ENCODE measurements at places on chromosomes 13 and 19.

DNA sequence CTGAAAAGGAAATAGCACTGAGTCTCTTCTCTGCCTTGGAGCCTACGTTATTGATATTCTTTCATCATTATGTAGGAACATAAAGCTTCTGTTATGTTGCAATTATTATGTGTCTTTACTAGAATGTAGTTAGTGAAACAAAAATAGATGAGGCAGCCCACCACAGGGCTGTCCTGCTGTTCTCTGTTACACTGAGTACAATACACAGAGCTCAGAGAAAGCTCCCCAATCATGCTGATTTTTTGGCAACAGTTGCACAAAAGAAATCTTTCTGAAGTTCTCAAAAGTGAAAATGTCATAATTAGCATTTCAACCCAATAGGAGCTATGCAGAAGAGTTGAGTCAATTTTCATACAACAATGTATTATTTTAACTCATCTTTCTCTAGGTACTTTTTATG lies 119.5 kb downstream of the EFNB2 start:
- no peak for DNase-seq

GRCh38 chr19:50777830-50778303 lies 7.6 kb downstream of the GPR32 start:
- DNase-seq, result peak; percentile 45

DNA sequence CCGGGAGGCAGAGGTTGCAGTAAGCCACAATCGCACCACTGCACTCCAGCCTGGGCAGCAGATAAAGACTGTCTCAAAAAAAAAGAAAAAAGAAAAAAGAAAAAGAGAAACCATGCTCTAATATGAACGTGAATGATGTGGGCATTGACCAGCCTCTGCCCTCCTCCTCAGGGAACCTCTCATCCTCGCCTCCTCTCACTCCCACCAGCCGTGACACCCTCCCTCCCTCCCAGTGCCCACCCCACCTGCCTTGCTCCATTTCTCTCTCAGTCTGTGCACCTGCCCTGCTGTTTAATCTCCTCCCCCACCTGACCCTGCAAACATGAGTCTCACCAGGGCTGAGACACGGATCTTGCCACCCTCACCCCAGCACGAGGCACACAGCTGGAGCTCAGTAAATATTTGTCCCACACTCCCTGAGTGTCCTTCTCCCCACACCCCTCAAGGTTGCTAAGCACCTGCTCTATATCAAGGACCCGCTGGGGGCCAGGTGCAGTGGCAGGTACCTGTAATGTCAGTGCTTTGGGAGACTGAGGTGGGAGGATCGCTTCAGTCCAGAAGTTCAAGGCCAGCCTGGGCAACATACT lies 7.5 kb upstream of the BCAT2 start:
- DNase-seq, result no peak

GRCh38 chr13:45587897-45588296 lies 27.6 kb downstream of the ERICH6B start:
- no peak for DNase-seq

- no peak for DNase-seq
These were observed 198.6 kb downstream of the RGCC start for GRCh38 chr13:41655997-41656396.

DNA sequence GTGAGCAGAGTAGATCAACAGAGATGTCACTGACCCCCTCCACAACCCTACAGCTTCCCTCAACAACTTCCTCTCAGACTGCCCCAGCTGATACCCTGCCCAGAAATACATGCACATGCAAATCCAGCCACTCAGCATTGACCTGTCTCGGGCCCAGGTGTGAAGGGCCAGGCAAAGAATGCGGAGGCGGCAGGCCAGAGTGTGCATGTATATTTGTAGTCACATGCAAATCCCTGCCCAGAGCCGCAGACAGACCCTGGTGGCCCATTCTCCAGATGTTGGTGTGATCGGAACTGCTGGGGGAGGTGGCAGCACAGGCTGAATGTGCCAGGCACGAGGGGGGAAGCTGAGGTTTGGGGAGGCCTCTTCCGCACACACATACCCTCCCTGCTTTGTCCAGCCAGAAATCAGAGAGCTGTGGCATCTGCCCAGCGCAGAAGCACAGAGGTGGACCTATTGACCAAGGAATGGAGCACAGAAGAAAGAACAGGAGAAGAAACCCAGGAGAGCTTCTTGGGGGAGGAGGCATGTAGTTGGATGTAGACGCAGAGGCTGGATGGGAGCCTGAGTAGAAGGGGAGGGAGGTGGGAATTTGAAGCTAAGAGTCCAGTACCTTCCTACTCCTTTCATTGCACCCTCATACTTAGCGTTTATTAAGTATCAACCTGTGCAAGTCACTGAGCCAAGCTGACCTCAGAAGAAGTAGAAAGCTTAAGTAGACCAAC lies 14.4 kb downstream of the MEF2B start:
- DNase-seq, result no peak

- no peak for DNase-seq
These were observed 1.4 kb upstream of the FCHO1 start for GRCh38 chr19:17749912-17750317.

- no peak for DNase-seq
These were observed 62.3 kb downstream of the KCTD15 start for GRCh38 chr19:33859016-33859415.

GRCh38 chr13:79919091-79919490 lies 421.8 kb downstream of the SPRY2 start:
- DNase-seq, result no peak

- no peak for DNase-seq
These were observed 7.2 kb upstream of the RELB start for GRCh38 chr19:44993926-44994537.

DNA sequence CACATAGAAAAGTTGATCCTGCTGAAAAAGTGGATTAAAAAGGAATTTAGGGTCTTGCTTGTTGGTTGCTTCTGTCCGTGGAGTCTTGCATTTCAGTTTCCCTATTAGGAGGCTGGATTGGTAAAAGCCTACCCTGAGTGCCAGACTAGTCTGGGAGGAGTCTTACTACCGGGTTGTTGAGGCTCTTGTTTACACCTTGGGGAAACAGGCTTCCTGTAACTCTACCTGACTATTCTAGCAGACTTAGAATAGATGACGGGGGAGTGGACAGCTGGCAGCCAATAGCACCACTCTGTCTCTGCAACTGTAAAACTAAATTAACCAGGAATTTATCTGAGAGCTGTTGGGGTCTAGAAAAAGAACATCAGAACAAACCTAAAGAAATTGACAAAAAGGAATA lies 11.3 kb upstream of the MPHOSPH8 start:
- DNase-seq, result no peak

DNA sequence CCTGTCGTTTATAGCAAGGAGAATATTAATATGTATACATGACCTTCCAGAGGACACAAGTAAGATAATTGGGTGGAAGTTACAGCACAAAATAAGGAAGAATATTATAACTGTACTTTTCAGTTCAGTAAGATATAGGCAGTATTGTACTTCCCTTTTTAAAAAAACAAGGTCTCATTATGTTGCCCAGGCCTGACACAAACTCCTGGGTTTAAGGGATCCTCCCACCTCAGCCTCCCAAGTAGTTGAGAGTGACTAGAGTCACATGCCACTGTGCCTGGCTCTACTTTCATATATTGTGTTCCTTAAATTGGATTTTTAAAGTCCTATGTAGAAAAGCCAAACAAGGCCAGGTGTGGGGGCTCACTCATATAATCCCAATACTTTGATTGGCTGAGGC lies 19.5 kb upstream of the MAB21L1 start:
- no peak for DNase-seq

DNA sequence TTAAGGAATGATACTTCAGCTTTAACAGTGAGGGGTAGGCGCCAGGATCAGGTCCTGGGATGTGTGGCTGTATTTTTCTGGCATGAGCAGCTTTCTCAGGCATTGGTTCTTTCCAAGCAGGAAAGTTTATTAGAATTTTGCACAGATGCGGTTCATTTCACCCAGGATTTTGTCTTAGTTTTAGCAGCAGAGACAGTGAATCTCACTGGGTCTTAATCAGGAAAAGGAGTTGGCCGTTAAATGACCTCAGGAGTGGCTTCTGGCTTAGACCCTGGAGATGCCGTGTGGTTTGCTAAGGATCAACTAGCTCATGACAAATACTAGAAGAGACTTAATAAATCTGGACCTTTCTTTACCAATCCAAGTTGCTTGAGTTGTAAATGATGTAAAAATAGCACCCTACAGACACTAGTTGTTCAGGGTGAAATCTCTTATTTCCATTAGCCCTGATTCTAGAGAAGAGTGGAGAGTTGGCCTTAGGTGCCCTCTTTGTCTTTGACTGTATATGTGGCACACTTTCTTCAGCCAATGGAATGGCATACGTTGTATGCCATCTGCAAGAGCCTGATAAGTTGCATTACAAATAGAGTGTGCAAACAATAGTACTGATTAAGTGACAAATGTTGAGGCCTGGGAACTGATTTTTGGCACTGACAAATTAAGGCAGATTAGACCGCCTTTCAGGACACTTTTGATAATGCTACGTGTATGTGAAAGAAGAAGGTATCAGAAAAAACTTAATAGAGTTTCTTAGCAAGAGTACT lies 34.0 kb downstream of the LRCH1 start:
- DNase-seq, result no peak

- no peak for DNase-seq
These were observed 20.3 kb downstream of the OPA3 start for GRCh38 chr19:45564131-45564780.

DNA sequence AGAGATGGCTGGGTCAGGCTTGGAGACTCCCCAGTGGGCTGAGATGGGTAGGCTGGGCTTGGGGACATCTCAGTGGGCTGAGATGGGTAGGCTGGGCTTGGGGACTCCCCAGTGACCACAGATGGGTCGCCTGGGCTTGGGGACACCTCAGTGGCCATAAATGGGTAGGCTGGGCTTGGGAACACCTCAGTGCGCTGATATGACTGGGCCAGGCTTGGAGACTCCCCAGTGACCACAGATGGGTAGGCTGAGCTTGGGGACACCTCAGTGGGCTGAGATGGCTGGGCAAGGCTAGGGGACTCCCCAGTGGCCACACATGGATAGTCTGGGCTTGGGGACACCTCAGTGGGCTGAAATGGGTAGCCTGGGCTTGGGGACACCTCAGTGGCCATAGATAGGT lies 12.8 kb downstream of the IQCN start:
- DNase-seq, result peak; percentile 50

- no peak for DNase-seq
These were observed 125.3 kb downstream of the KATNAL1 start for GRCh38 chr13:30181888-30182651.

GRCh38 chr13:50934735-50935435 lies 25.3 kb downstream of the RNASEH2B start:
- DNase-seq, result peak; percentile 31

- DNase-seq, result no peak
These were observed 21.2 kb upstream of the DOCK9 start for GRCh38 chr13:98998831-98999638.

DNA sequence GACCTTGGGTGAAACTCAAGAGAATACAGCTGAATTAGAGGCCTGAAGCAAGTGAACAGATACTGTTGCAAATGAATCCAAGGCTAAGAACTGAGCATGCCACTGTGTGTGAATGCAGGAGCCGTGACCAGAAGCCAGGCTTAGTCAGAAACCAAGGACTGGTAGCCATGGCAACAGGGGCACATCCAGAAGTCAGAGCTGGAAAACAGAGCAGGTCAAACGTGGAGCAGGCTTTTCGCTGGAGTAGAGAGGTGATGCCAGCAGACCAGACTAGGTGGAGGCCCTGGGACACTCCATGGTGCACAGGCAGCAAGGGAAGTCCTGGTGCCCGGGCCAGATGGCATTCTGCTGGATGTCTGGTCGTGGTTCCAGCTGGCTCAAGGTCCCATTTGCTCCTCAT lies 564.1 kb downstream of the PCDH9 start:
- no peak for DNase-seq

DNA sequence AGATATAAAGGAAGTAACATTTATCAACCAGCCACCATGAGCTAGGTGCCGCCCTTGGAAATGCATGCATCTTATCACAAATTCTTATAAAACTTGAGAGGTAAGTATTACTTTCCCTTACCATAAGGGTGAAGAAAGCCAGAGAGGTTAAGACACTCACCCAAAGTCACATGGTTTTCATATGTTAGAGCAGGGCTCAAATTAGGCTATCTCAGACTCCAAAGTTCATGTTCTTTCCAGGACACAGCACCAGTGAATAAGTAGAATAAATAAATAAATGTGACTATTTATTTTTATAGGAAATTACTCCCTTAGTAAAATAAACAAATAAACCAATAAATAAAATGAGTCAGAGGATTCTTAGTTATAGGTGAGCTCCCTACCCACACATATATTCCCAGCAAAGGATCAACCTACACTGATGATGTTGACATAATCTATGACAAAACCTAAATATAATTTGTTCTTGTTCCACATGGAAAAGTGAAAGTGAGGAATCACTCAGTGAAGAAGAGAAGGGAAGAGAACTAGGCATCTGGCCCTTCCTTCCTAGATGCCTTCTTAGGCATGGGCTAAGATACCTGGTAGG lies 27.2 kb downstream of the SPRY2 start:
- DNase-seq, result no peak

GRCh38 chr13:112056739-112057438 lies 10.1 kb upstream of the SOX1 start:
- no peak for DNase-seq

DNA sequence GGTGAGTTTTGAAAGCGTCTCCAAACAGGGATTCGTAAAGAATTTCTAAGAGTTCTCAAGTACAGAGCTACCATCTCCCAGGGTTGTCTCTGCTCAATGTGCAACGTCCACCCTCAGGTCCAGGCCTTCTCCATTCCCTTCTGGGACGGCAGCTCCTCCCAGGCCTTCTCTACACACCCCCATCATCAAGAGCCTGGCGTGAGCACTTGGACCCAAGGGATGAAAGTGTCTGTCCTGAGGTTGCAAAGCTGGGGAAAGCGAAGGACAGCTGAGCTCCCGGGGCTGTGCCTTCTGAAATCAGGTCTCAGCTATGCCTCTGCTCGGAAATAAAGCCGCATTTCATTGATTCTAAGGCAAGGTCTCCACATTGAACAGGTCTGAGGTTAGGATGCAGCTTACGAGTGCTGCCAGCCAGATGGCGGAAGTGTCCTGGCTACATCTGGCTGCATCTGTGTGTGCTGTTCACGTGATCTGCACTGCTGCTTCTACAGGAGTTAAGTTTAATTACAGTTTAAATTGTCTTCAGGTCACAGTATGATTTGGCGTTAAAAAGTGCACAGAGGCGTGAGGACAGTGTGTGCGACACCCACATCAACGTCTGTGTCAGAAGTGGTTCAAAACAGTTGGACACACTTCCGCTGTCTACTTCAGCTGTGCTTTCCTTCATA lies 27.0 kb upstream of the MIER2 start:
- no peak for DNase-seq

Data from suppressor macrophage treated with lipopolysaccharide for 1 hour (primary cell).